KG1 (cell line): ENCODE measurements at places on chromosomes 2 and 18.

GRCh38 chr2:223886726-223887125 is 49.3 kb upstream of the AP1S3 start:
- no peak for DNase-seq

GRCh38 chr2:12027136-12027535 is 280.7 kb downstream of the LPIN1 start:
- DNase-seq: no peak

DNA sequence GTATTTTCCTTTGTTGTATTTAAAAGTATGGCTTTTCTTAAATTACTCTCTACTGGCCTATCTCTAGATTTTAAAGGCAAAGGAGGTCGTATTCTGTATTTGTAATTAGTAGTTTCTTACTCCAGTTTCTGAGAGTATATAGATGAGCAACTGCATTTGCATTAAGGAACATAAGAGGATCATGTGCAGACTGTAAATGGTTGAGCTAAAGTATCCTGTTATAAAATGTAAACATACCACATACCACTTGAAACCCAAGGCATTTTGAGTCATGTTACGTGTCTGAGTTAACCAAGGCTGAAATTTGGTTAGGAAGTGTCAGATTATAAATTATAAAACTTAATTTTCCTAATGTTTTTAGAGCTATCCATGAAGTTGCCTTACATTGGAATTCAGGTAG is 76.3 kb downstream of the GPD2 start:
- no peak for DNase-seq

GRCh38 chr2:126660971-126661370 is 5.0 kb downstream of the GYPC start:
- DNase-seq: no peak

GRCh38 chr2:106165029-106165428 is 29.1 kb downstream of the UXS1 start:
- no peak for DNase-seq

DNA sequence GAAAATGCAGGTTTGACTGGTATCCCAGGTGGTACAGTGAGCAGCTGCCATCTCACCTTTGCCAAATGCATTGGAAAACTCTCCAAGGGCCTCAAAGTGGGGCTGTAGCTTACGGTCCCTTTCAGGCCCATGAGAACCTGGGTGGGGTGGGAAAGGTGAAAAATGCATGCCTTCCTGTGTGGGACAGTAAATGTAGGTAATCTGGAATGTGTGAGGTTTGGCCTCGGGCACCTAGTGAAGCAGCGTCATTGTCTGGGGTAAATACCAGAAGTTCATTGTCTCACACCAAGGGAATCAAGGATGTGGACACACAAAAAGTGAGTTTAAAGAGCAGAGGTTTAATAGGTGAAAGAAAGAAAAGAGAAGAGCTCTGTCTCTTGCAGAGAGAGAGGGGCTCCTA is 36.6 kb downstream of the TIMM21 start:
- no peak for DNase-seq

- no peak for DNase-seq
Observed at GRCh38 chr2:121591199-121591598, 58.1 kb downstream of the CLASP1 start.

GRCh38 chr2:225192869-225193268 is 150.6 kb upstream of the DOCK10 start:
- DNase-seq: no peak

DNA sequence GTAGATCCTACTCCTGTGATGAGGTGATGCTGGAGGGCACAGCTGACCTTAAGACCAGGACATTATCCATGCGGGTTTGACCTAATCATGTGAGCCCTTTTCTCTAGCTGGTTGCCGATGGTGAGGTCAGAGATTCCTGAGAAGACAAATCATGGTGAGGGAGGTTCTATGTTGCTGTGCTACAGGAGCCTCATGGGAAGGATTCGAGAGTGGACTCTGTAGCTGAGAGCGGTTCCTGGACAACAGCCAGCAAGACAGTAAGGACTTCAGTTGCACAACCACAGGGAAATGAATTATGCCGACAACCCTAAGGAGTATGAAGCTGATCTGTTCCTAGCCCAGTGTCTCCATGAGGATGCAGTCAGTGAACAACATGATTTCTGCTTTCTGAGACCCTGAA is 80.4 kb downstream of the EPB41L3 start:
- no peak for DNase-seq

- no peak for DNase-seq
Observed at GRCh38 chr2:84175340-84175739, 283.7 kb downstream of the SUCLG1 start.

- DNase-seq: no peak
Observed at GRCh38 chr2:168526641-168527040, 70.6 kb downstream of the CERS6 start.

- DNase-seq: no peak
Observed at GRCh38 chr2:52974127-52974526, 793.5 kb upstream of the CHAC2 start.

- no peak for DNase-seq
Observed at GRCh38 chr2:63446658-63447057, 141.6 kb downstream of the WDPCP start.

DNA sequence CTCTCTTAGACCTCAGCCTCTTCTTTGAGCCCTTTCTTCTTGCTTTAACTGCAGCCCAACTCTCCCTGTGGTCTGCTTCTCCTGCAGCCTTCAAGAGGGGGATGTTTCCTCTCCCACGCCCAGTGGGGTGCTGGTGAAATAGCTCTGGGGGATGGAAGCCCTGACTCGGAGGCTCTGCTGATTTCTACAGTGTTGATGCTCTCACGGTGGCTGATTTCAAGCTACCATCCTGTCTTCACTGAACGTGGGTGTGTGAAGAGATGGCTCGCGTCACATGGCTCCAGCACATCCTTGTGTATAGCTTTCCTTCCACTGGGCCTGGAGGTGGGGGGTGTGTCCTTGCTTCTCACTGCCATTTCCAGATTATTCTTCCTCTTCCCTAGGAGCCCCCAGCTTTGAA is 20.0 kb downstream of the MPP4 start:
- no peak for DNase-seq

DNA sequence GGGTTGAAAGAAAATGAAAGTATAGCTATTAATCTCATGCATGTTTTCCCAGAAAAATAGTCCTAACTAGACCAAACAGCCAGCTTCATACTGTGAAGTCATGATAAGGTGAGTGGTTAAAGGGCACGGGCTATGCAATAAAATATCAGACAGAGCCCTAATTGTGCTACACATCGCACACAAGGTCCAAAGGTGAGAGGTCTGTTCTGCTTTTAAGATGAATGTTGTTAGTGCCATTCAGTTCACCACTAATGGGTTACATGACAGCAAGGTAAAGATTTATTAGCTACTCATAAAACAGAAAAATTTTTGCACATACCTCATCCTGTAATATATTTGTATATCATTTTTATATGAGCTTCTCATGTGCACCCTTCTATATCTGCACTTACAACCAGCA is 105.0 kb upstream of the STK17B start:
- no peak for DNase-seq
